ENCODE measurements at places on chromosomes 4 and X. TPM values are rescaled to one million over a fixed set of nuclear protein-coding genes. Genes with fewer than 3 reads are reported as not detected.

GRCh38 chr4:140188975-140189374 lies 35.0 kb upstream of the MAML3 start:
- no peak overlapping the region for H3K27ac ChIP-seq
- H3K36me3 ChIP-seq: no peaks in the 10 kb centered on the region
- no peak overlapping the region for H3K4me3 ChIP-seq
- H3K27me3 ChIP-seq: no peaks in the 10 kb centered on the region
- no peaks in the 10 kb centered on the region for H3K4me1 ChIP-seq

The NKX6-1 gene
- not detected for total RNA-seq

GRCh38 chr4:100590325-100590724 lies 72.5 kb upstream of the EMCN start:
- DNase-seq: no peak
- H3K4me1 ChIP-seq: peaks cover 13% of the 10 kb centered on the region
- H3K27ac ChIP-seq: no peak overlapping the region

The CLDN34 gene
- not detected for total RNA-seq

GRCh38 chrX:26376037-26376708 lies 160.2 kb downstream of the MAGEB5 start:
- H3K4me3 ChIP-seq: no peak overlapping the region
- H3K27me3 ChIP-seq: no peaks in the 10 kb centered on the region
- H3K36me3 ChIP-seq: no peaks in the 10 kb centered on the region
- DNase-seq: no peak

DNA sequence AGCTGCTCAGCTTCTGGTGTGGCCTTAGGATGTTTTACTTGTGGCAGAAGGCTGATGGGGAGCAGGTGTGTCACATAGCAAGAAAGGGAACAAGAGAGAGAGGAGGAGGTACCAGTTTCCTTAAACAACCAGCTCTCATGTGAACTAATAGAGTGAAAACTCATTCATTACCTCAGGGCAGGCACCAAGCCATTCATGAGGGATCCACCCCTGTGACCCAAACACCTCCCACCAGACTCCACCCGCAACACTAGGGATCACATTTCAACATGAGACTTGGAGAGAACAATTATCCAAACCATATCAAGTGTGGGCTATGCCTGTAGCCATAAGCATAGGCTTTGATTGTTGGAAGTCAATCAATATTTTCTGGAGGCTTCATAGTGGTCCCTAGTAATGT lies 56.0 kb downstream of the GSX2 start:
- no peaks in the 10 kb centered on the region for H3K36me3 ChIP-seq
- no peak for DNase-seq
- H3K27me3 ChIP-seq: peaks cover 10% of the 10 kb centered on the region
- no peak overlapping the region for H3K4me3 ChIP-seq

DNA sequence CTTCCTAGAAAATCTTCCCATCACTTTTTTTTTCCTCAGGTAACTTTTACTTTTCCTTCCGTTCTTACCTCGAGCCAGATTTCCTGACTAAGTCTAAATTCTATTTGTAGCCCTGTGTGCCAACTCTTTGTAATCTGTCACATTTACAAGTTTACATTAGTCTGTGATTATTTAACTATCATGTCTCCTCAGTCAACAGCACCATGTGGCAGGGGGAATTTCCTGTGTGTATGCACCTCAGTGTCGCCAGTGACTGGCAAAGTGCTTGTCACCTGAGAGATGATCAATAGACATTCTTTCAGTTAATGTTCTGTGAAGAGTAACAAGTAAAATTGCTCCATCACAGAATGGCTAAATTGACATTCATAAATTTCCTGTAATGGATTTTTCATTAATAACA lies 468.5 kb downstream of the PDGFC start:
- no peaks in the 10 kb centered on the region for H3K4me1 ChIP-seq
- no peak overlapping the region for H3K4me3 ChIP-seq
- no peak for DNase-seq
- H3K36me3 ChIP-seq: no peaks in the 10 kb centered on the region
- no peaks in the 10 kb centered on the region for H3K27me3 ChIP-seq
- H3K27ac ChIP-seq: no peak overlapping the region

The SMPX gene
- 126 TPM for total RNA-seq

GRCh38 chr4:55830716-55831115 lies 11.1 kb downstream of the EXOC1L start:
- no peak overlapping the region for H3K4me3 ChIP-seq
- no peak for DNase-seq
- no peaks in the 10 kb centered on the region for H3K36me3 ChIP-seq

GRCh38 chrX:115251458-115252233 lies 17.8 kb upstream of the LRCH2 start:
- H3K36me3 ChIP-seq: no peaks in the 10 kb centered on the region
- no peak overlapping the region for H3K27ac ChIP-seq
- H3K4me3 ChIP-seq: no peak overlapping the region
- no peak for DNase-seq
- no peaks in the 10 kb centered on the region for H3K4me1 ChIP-seq

DNA sequence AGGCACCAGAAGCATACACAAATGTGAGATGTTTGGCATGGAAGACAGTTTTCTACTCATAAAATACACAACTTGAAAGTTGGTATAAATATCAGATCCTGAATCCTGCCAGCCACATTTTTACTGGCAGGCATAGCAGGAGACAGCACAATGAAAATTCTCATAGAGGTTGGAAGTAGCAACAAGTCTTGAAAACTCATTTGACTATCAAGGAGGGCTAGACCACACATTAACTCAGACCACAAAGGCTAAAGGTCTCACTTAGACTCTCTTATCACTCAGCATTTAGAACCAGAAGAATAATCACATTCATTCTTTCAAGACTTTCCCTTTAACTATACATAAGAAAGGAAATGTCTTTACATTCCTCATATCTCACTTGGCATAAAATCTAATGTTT lies 56.5 kb downstream of the SORBS2 start:
- no peak overlapping the region for H3K4me3 ChIP-seq
- H3K27me3 ChIP-seq: no peaks in the 10 kb centered on the region
- no peak overlapping the region for H3K27ac ChIP-seq
- no peaks in the 10 kb centered on the region for H3K36me3 ChIP-seq
- H3K4me1 ChIP-seq: peaks cover 56% of the 10 kb centered on the region

The CXorf65 gene
- total RNA-seq: not detected
